Lower lobe of right lung (tissue), 2 donors: ENCODE measurements at places on chromosomes 3 and 15. TPM values are rescaled to one million over a fixed set of nuclear protein-coding genes. Genes with fewer than 3 reads are reported as not detected.
A peak's percentile ranks its signal among the peaks of the same experiment; 100 is the strongest.

The VGLL3 gene
- total RNA-seq: 40.2 TPM

The CHMP2B gene
- 41.4 TPM for total RNA-seq

The MLF1 gene
- 13.5 TPM for total RNA-seq

The OIP5 gene
- 0.62 TPM for total RNA-seq

The GPR149 gene
- not detected for total RNA-seq

The PPP2R3A gene
- total RNA-seq: 9.0 TPM

The NLGN1 gene
- 3.9 TPM for total RNA-seq

The ACP3 gene
- total RNA-seq: 19.9 TPM

The KLHL40 gene
- total RNA-seq: not detected

The CFAP100 gene
- total RNA-seq: 21.5 TPM

The SNUPN gene
- 21.7 TPM for total RNA-seq

The OSBPL10 gene
- total RNA-seq: 18.8 TPM

DNA sequence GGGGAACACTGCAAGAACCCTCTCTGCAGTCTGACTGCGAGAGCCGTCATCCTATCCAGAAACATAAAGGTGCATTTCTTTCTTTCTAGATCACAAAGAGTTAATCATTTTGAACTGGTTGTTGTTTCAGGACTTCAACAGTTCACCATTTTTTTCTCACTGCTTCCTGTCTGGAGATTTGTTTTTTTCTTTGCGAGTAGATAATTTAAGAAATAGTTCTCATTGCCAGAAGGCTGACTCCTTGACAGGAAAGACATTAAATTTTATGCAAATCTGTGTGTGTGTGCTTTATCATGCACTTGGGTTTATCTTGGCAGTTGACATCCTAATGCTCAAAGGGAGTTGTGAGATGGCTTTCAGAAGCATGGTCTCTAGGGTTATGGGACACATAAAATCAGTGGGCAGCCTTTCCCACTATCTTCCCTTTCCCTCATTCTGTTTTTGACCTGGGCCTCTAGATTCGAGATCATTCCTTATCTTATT, 123.5 kb upstream of the TBL1XR1 start:
- H3K27ac ChIP-seq: no peak overlapping the region
- no peaks in the 10 kb centered on the region for H3K27me3 ChIP-seq
- H3K36me3 ChIP-seq: no peaks in the 10 kb centered on the region
- no peak for DNase-seq

DNA sequence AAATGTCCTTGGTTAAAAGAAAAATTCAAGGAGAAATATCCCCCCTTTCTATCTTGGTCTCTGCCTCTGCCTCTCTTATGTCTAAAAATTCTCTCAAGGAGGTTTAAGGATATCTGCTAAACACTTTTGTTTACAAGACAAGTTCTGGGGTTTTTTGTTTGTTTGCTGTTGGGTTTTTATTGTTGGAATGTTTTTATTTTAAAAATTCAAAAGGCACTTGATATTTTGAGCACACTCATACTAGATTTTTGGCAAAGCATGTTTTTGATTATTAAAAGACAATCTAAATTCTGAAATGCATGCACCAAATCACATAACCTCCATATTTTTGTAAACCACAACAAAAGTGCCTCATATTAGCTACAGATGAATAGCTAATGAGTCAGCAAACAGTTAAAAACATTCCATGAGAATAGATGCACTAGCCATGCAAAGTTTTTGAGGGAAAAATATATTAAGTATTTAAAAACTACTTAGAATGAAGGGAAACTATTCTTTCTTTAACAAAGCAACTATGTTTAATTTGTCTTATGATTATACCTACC, 84.6 kb downstream of the ZBTB20 start:
- no peaks in the 10 kb centered on the region for H3K27me3 ChIP-seq
- DNase-seq: no peak
- no peaks in the 10 kb centered on the region for H3K4me1 ChIP-seq

GRCh38 chr3:120875989-120876388, 32.0 kb upstream of the STXBP5L start:
- no peaks in the 10 kb centered on the region for H3K36me3 ChIP-seq
- H3K4me3 ChIP-seq: no peak overlapping the region
- H3K27me3 ChIP-seq: no peaks in the 10 kb centered on the region
- H3K4me1 ChIP-seq: no peaks in the 10 kb centered on the region

- DNase-seq: no peak
- H3K4me3 ChIP-seq: no peak overlapping the region
- peaks cover 8% of the 10 kb centered on the region for H3K4me1 ChIP-seq
- H3K36me3 ChIP-seq: peaks cover 3% of the 10 kb centered on the region
These were observed 94.5 kb downstream of the IQSEC1 start for GRCh38 chr3:12978682-12979081.

DNA sequence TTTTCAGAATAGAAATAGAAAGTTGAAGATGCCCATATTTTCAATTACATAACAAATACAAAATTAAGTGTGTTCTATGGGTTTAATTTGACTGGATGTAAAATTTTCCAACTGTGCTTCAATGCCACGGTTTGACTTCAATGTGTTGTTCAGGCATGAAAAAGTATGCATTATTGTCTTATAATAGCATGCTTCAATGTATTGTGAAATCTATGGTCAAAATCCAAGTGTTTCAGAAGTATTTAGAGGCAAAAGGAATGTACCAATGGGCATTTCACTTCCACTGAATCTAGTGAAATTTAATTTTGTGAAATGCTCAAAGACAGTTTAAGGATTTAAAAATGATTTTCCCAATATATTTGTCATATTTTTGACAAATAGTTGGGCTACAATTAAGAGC, 16.0 kb downstream of the NEK10 start:
- no peaks in the 10 kb centered on the region for H3K4me1 ChIP-seq
- H3K36me3 ChIP-seq: no peaks in the 10 kb centered on the region
- H3K27me3 ChIP-seq: no peaks in the 10 kb centered on the region
- H3K4me3 ChIP-seq: no peak overlapping the region
- DNase-seq: no peak

DNA sequence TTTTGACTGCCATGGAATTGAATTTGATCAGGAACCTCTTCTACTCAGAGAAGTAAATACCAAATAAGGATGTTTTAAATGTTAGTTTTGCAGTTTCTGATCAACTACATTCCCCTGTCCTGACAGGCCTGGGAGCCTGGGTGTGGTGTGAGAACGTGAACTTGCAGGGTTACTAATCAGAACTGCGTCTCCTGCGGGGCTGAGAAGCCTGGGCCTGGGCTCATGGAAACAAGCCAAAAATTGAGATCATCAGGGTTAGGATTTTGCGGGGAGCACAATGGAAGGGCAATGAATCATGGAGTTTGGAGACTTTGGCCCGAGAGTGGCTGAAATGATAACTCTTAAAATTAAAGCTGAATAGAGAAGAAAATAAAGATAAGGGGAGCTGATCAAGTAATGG, 47.8 kb upstream of the C3orf70 start:
- H3K27ac ChIP-seq: no peak overlapping the region
- no peak for DNase-seq
- H3K36me3 ChIP-seq: peaks cover 11% of the 10 kb centered on the region
- H3K4me1 ChIP-seq: no peaks in the 10 kb centered on the region
- no peaks in the 10 kb centered on the region for H3K27me3 ChIP-seq

DNA sequence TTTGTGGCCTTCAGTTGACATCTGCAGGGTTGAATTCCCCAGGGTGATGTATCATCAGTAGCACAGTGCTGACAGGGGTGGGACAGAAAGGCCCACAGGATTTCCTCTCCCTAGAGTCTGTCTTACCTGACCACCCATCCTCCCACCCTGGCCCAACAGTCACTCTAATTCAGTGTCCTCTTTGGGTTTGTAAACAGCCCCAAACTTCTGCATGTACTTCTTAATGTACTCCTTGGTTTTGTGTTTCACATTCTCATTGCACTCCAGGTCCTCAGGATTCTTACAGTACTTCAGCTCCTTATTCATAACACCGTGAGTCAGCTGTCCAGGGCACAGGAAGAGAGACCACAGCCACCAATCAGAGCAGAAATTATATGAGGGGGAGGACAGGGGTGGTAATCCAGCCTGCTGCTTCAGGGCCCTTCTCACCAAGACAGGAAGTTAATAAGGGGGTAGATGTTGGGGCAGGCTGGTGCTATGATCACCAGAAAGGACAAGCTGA, 37.5 kb downstream of the NBEAL2 start:
- no peaks in the 10 kb centered on the region for H3K27me3 ChIP-seq
- peaks cover 60% of the 10 kb centered on the region for H3K36me3 ChIP-seq
- H3K4me3 ChIP-seq: no peak overlapping the region
- peaks cover 35% of the 10 kb centered on the region for H3K4me1 ChIP-seq
- DNase-seq: no peak

DNA sequence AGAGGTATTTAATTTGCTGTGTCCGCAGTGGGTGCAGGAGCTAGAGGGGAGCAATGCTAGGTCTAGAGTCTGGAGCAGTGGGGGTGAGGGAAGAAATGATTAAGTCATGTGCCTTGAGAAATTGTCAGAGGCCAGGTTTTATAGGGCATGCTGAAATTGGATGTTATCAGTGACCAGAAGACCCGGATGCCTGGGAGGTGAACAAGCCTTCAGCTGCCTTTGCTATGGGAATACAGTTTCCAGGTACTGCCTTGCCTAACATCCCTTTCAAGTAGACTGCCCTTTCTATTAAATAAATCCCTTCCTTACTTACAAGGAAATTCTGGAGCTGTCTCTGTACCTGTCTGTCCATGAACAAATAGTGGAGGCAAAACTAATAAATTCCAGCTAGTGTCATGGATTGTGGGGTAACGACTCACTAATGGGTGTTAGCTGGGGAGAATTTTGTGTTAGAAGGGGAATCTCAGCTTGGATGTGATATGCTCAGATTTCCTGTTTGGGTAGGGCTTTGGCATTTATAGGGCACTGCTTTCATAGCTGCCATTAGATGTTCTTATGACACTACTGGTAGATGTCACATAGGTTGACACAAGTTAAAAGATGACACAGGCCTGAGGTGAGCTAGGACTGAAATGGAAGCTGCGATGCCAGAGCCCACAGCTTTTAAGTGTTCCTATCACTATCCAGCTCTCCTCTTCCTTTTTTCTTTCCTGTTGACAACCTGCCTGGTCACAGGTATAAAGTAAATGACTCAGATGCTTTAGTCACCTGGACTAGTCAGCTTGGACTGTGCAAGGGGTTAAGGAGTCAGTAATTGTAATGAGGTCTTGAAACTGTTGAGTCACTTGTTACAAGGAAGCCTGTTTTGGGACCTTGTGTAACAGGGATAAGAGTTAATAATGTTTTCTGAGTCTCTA, 21.3 kb downstream of the CHD2 start:
- no peak for DNase-seq
- H3K27ac ChIP-seq: peak overlapping the region; percentile 50
- no peak overlapping the region for H3K4me3 ChIP-seq
- H3K27me3 ChIP-seq: no peaks in the 10 kb centered on the region
- peaks cover 37% of the 10 kb centered on the region for H3K36me3 ChIP-seq

DNA sequence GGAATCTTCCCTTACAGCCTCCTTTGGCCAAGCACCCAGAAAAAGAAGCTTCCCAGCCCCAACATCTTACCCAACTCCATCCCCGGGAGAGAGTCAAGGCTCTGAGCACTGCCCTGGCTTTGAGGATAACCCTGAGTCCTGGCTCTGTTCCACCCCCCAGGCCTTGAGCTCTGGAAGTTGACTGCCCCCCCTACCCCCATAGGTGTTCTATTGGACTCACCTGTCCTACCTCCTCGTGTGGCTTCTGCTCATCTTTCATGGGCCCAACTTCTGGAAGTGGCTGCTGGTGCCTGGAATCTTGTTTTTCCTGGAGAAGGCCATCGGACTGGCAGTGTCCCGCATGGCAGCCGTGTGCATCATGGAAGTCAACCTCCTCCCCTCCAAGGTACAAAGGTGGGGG, 22.3 kb downstream of the NOX5 start:
- no peak for DNase-seq
- peaks cover 14% of the 10 kb centered on the region for H3K27me3 ChIP-seq
- H3K4me1 ChIP-seq: peaks cover 4% of the 10 kb centered on the region
- H3K4me3 ChIP-seq: no peak overlapping the region

- H3K27me3 ChIP-seq: no peaks in the 10 kb centered on the region
- H3K27ac ChIP-seq: peak overlapping the region; percentile 31
- no peak overlapping the region for H3K4me3 ChIP-seq
- peak; percentile 37 for DNase-seq
- H3K36me3 ChIP-seq: no peaks in the 10 kb centered on the region
- peaks cover 31% of the 10 kb centered on the region for H3K4me1 ChIP-seq
These were observed 7.5 kb downstream of the PSTPIP1 start for GRCh38 chr15:77002436-77002835.

GRCh38 chr15:40550341-40551037, 14.4 kb downstream of the CCDC32 start:
- DNase-seq: no peak
- H3K4me3 ChIP-seq: no peak overlapping the region
- peak overlapping the region; percentile 27 for H3K27ac ChIP-seq
- peaks cover 6% of the 10 kb centered on the region for H3K4me1 ChIP-seq
- no peaks in the 10 kb centered on the region for H3K27me3 ChIP-seq

- H3K36me3 ChIP-seq: no peaks in the 10 kb centered on the region
- no peaks in the 10 kb centered on the region for H3K27me3 ChIP-seq
- H3K4me3 ChIP-seq: no peak overlapping the region
- no peak for DNase-seq
- H3K27ac ChIP-seq: no peak overlapping the region
- H3K4me1 ChIP-seq: no peaks in the 10 kb centered on the region
These were observed 1094.4 kb downstream of the SI start for GRCh38 chr3:163983940-163984339.

GRCh38 chr15:43281926-43282602, 15.3 kb upstream of the TGM5 start:
- H3K4me3 ChIP-seq: no peak overlapping the region
- no peak overlapping the region for H3K27ac ChIP-seq
- H3K27me3 ChIP-seq: peaks cover 10% of the 10 kb centered on the region

DNA sequence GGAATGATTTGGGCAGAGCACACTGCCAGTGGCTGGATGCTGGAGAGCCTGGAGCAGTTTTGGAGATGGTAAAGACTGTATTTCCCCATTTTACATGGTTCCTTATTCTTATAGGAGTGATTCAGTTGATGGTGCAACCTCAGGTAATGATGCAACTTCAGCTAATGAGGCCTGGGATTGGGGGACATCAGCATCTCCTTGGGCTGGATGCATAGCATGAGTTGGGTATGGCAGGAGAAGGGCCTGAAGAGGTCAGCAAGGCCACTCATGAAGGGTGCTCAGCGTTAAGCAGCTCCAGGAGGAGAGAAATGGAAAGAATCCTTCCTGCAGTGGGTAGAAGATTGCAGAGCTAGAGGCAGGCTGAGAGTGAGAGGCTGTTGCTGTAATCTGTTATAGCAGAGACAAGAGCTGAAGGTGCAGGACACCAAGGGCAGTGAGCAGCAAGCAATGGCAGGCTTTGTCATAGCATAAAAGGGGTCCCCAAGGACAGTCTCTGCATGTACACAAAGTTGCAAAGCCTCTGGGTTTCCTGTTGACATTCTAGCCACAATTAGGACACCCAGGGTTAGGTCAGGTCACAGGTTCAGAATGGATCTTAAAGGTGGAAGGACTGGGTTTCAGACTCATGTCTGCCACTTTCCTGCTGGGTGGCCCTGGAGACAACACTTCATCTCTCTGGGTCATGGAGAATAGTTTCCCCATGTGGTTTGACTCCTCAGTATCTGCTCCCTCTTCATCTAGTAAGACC, 29.5 kb upstream of the SNRK start:
- H3K27ac ChIP-seq: no peak overlapping the region
- no peak for DNase-seq
- no peaks in the 10 kb centered on the region for H3K36me3 ChIP-seq
